Glutamatergic neuron (in vitro differentiated cells): ENCODE measurements at places on chromosomes 16 and 17. TPM values are rescaled to one million over a fixed set of nuclear protein-coding genes. Genes with fewer than 3 reads are reported as not detected.

GRCh38 chr17:35117984-35118383 is 1.7 kb downstream of the RAD51D start:
- peaks cover 4% of the 10 kb centered on the region for H3K4me1 ChIP-seq
- no peak for DNase-seq
- no peak overlapping the region for H3K27ac ChIP-seq

- DNase-seq: peak; percentile 79
- peaks cover 2% of the 10 kb centered on the region for H3K4me1 ChIP-seq
- no peak overlapping the region for H3K27ac ChIP-seq
- H3K36me3 ChIP-seq: no peaks in the 10 kb centered on the region
- no peak overlapping the region for H3K4me3 ChIP-seq
These were observed 3.3 kb downstream of the COL1A1 start for GRCh38 chr17:50198026-50198669.

DNA sequence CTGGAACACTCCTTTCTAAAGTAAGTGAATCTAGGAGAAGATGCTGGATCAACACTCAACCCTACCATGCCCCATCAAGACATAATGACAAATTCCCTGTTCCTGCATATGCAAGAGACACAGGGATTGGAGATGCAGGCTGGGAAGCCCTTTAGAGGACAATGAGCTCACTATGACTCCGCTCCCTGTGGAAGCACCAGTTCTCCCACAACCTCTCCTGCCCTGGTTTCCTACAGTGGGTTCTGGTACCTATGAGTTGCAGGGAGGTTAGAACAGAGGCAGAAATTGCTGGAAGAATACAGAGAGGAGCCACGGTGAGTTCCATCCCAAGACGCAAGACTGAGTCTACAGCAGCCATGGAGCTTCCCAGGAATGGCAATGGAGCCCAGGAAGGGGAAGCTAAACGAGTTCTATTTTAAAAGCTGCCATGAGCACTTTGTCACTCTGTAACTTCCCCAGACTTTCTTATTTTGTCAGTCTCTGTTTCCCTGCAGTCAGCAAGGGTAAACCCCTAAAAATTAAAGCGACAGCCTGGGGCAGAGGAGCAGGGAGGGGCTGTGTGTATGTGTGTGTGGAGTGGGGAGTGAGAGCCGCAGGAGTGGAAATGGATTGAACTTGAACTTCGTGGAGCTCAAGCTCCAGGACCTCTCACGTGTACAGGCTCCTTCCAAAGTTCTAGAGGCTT is 42.3 kb upstream of the PIK3R6 start:
- H3K4me1 ChIP-seq: no peaks in the 10 kb centered on the region
- DNase-seq: no peak
- no peaks in the 10 kb centered on the region for H3K36me3 ChIP-seq
- no peak overlapping the region for H3K27ac ChIP-seq
- H3K4me3 ChIP-seq: no peak overlapping the region

- DNase-seq: no peak
- no peaks in the 10 kb centered on the region for H3K27me3 ChIP-seq
- H3K4me1 ChIP-seq: no peaks in the 10 kb centered on the region
- no peak overlapping the region for H3K4me3 ChIP-seq
- H3K27ac ChIP-seq: no peak overlapping the region
These were observed 222.8 kb upstream of the SDK2 start for GRCh38 chr17:73867056-73867455.

DNA sequence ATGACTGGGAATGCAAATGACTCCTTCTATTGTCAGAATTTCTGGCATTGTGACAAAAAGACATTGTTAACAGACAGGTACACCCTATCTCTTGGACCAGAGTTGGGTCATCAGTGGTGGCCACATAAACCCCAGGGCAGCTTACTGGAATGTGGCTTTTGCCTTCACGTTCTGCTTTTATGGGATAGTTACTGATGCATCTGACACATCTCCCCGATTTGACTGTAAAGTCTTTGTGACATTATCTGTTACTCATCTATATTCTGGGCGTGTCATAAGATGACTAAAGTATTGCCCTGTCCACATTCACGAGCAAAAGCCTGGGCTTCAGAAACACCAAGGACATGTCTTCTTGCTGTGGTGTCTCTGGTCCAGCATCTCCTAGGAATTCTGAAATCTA is 18.7 kb upstream of the AQP8 start:
- no peaks in the 10 kb centered on the region for H3K27me3 ChIP-seq
- no peak for DNase-seq
- no peaks in the 10 kb centered on the region for H3K36me3 ChIP-seq
- H3K27ac ChIP-seq: no peak overlapping the region
- no peaks in the 10 kb centered on the region for H3K4me1 ChIP-seq
- H3K4me3 ChIP-seq: no peak overlapping the region

GRCh38 chr17:49820773-49821172 is 27.1 kb downstream of the TAC4 start:
- DNase-seq: no peak
- no peak overlapping the region for H3K4me3 ChIP-seq

Gene SDR42E2
- not detected for total RNA-seq
